Hematopoietic multipotent progenitor cell (in vitro differentiated cells): ENCODE measurements at places on chromosomes 7 and 10. TPM values are rescaled to one million over a fixed set of nuclear protein-coding genes. Genes with fewer than 3 reads are reported as not detected.

DNA sequence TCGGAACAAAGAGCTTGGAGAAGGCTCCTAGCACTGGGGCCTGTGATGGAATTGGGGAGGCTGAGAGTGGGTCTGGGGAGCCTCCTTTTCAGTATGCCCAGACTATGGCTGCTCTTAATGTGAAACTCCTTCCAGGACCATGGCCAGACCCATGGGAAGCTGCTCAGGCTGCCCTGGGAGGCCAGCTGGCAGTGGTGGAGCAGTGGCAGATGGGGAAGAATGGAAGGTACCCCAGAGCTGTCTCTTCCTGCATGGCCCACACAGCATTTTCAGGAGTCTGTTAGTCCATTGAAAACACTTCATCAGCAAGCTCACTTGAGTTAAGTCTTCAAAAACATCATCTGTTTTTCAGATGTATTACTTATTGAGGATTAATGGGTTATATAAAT, 18.5 kb downstream of the NACAD start:
- no peak for DNase-seq

DNA sequence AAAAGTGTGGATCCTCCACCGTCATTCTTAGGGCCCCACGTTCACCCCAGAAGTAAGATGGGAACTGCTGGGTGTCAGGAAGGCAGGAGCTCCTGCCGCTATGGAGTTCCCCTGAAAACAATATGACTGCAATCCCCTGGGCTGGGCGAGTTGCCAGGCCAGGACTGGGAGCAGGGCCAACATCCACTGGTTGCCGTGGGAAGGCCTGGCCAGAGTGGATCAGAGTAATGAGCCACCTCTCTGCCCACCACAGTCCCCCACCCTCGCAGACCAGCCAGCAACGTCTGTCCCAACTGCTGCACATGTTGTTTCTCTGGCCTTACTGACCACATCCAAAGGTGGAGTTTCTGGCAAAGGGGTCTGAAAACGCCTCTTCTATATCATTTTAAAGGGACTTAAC, 86.6 kb downstream of the STRA8 start:
- DNase-seq = peak; percentile 21

GRCh38 chr10:103969857-103970627, 3.1 kb downstream of the SLK start:
- DNase-seq = no peak

- no peak for DNase-seq
Observed at GRCh38 chr10:822661-823367, 108.7 kb downstream of the LARP4B start.

DNA sequence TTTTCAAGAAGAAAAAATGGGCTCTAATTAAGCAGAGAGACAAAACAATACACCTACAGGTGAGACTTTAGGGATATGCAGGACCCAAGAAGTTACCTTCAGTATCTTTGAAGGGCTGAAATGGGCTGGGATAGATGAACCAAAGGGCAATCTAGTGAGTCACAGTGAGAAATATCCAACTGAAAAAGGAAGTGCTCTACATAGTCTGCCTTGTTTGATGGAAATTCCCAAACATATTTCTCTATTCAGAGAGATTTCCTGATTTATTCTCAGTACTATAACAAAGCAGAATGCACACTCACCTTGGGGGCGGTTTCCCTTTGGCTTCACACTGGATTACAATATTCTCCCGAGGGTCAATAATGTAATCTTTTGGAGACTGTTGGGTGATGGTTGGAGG, 104.1 kb upstream of the LAMB4 start:
- DNase-seq = no peak

DNA sequence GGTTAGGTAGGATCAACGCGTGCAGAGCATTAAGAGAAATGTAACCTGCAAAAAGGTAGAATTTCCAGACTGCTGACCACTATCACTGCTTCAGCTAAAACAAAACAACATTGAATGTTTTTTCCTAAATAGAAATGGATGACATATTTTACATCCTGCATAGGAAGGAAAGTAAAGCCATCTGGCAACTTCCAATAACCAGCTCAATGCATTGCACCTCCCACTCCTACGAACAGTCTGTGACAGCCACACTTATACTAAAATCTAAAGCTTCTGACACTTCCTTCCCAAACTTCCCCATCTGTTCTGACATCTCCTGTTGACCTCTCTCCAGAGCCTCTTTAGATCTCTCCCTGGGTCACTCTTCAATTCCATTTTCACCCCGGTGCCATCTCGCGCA, 47.1 kb downstream of the NRCAM start:
- no peak for DNase-seq

- DNase-seq = no peak
Observed at GRCh38 chr10:57482259-57482658, 785.4 kb downstream of the IPMK start.

- no peak for DNase-seq
Observed at GRCh38 chr7:117808341-117808757, 64.9 kb downstream of the CTTNBP2 start.

DNA sequence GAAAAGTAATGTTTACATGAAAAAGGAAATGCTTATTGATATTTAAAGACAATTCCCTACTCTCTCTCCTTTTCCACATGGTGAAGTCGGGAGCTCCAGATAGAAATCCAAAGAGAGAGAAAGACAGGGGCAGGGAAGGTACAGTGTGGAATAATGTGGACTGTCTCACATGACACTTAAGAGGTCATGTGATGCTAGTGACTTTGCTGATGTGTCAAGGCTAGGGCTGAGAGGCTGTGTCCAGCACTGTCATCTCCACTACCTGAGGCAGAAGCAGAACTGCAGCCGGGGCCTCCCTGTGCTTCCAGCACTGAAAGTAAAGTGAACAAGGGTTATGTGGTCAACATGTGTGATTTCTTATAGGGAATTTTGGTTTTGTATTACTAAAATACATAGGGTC, 26.0 kb downstream of the NRG3 start:
- no peak for DNase-seq

DNA sequence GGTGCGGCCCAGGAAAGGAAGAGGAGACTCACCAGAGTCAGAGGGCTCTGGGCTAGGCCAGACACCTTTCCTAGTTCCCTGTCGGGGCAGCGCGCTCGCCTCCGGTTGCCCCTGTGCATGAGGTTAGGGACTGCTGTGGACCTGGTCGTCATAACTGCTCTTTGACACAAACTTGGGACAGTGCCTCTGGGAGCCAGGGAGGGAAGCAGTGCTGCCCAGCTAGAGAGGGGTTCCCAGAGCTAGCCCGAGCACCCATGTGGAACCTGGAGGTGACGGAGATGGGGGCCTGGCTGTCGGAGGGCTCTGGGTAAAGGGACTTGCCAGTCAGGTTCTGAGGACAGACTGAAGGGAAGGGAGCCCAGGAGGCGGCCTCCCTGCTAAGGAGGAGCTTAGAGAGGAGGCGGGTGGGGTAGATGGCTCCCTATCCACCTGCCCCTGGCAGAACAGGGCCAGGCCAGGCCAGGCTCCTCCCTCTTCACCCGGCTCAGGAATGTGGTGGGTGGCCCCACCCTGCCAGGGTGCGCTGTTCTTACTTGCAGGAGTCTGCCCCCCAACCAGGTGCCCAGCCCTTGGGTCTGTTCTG, 29.7 kb downstream of the AGAP3 start:
- DNase-seq = no peak

- no peak for DNase-seq
Observed at GRCh38 chr7:156000601-156001396, 188.5 kb upstream of the SHH start.

DNA sequence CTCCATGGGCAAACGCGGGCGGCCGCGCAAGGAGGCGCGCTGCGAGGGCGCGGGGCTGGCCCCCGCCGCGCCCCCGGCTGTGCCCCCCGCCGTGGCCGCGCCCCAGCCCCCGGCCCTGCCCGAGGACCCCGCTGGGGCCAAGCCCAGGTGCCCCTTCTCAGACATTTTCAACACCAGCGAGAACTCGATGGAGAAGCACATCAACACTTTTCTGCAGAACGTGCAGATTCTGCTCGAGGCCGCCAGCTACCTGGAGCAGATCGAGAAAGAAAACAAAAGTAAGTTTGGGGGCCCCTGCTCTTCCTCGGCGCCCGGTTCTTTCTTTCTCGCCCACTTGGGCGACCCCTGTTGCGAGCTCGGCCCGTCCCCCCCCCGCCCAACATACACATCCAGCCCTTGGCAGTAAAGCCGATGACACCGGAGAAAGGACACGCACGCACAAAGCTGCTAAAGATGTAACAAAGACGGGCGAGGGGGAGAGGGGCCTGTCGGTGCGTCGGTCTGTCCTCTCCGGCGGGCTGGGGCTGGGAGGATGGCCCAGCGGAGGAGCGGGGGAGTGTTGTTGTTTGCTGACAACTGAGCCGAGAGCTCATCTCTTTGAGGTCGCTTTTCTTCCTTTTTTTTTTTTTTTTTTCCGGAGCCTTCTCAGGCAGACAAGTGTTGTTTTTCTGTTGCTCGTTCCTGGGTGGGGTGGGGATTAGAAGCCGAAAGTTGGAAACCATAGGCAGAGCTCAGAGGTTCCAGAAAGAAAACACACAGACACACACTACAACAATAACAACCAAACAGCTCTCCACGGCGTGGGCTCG, 604 bp downstream of the MXI1 start:
- DNase-seq = no peak

GRCh38 chr10:68666280-68666760, 54.7 kb upstream of the CCAR1 start:
- no peak for DNase-seq

DNA sequence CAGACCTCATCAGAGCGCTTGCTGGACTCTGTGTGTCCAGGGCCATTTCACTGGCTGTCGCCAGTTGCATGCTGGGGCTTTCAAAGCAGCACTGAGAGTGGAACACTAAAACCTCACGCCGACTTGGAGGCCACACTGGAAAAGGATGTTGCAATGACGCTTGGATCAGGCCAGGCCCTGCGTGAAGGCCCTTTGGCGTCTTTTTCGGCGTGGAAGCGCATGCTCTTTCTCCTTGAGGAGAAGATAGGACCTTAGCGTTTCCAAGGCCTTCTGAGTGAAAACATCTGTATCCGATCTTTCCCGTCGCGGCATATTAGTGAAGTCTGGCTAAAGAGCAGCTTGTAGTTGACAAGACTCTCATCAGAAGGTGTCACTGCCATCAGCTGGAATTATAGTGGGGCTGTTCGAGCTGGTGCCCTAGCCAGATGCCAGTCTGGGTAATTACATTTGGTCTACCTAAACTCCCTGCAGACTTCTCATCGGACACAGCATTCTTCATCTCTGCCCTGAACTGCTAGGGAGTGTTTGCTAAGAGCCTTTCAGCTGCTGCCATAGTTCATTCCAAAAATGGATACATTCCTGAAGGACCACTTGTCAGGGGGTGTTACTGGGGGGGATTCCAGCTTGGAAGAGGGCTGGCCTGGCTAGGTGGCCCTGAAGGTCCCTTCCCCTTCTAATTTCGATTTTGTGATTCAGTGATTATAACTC, 167.7 kb upstream of the TCF7L2 start:
- no peak for DNase-seq

DNA sequence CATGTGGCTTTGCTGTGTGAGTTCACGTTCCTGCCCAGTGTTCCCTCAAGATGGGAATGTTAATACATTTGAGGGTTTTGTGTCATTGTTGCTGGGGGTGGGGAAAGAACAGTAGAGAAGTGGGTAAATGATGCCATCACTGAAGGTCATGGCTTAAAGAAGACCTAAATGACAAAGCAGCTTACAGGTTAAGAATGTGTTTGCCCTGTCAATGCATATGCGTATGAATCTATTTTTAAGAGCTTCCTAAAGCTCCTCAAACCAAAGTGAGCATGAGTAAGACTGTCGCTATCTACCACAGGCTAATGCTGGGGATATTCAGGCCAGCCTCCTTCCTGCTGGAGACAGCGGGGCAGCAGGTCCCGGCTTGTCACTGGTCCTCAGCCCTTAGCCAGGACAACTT, 162.9 kb downstream of the CREB5 start:
- no peak for DNase-seq

DNA sequence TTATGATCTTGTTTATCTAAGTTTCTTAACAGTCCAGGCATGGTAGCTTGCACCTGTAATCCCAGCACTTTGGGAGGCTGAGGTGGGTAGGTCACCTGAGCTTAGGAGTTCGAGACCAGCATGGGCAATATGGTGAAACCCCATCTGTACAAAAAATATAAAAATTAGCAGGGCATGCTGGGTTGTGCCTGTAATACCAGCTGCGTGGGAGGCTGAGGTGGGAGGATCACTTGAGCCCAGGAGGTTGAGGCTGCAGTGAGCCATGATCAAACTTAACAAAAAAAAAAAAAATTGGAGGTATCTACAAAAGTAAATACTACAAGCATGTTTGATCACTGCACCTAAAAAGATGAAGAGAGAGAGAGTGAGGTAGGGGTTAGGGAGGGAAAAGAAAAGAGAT, 9.0 kb upstream of the EZH2 start:
- no peak for DNase-seq

GRCh38 chr7:106305732-106306131, 20.9 kb upstream of the NAMPT start:
- DNase-seq = no peak

DNA sequence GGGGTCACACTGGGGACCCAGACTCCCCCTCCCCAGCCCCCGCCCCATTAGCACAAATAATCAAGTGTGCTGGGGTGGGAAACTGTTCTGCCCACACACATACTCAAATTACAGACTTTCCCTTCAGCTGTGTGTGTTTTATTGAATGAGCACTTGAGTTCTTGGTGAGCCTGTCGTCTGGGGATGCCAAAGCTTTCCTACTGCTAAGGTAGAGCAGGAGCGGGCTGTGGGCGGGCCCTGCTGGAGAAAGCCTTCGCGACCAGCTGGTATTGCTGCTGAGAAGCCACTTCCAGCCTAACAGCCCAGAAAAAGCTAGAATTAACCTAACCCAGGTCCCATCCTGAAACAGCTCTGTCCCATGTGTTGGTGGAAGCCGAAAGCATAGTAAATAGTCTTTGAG, 87.0 kb upstream of the KMT2E start:
- no peak for DNase-seq

- no peak for DNase-seq
Observed at GRCh38 chr7:19094598-19095352, 22.7 kb downstream of the TWIST1 start.

- DNase-seq = no peak
Observed at GRCh38 chr7:45028138-45028919, 28.3 kb downstream of the CCM2 start.

DNA sequence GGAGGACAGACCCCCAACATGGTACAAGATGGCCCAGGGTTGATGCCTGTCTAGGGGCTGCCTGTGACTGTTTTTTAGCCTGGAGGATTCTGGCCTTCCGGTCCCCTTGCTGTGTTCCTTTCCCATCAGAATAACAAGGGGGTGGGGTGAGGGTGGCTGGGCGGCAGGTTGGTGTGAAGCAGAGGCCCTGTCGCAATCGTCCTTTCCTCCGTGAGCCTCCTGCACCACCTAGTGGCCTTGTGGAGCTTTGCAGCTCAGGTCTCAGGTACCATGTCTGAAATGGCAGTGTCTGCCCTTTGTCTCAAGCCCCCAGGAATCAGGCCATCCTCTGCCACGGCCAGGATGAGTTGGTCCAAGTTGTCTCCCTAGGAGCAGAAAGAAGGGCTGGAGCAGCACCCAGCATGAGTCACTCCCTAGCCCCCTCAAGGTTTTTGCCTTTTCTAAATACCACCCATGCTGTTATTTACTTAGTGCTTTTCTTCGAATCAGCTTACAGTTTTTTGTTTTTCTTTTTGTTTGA, 24.2 kb downstream of the TACR2 start:
- peak; percentile 89 for DNase-seq

OR2A12 gene
- not detected for total RNA-seq

NUDT13 gene
- total RNA-seq = 1.6 TPM

PSD gene
- total RNA-seq = 4.6 TPM

KLF6 gene
- 177 TPM for total RNA-seq

HSPA12A gene
- total RNA-seq = 0.54 TPM

RNLS gene
- 8.6 TPM for total RNA-seq

IDI2 gene
- not detected for total RNA-seq
